ENCODE measurements at places on chromosomes 12 and 14.

GRCh38 chr12:17214929-17215328 is 609.0 kb upstream of the LMO3 start:
- DNase-seq = no peak

DNA sequence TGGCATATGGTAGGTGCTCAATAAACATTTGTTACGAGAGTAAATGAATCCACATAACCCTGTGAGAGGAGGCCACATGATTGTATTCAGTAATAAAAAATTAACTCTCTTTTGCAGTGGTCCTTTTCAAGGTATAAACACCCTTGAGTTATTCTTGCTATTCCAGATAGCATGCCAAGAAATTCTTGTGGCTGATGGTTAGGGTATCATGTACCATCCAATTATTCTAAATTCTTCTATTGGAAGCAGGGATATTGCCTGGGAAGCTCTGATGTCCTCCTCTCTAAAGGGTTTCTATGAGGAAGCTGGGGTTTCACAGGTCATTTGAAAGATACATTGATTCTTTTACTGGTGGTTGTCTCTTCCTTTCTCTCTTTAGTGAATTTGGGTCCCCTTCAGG is 10.1 kb downstream of the AKAP6 start:
- DNase-seq = no peak

DNA sequence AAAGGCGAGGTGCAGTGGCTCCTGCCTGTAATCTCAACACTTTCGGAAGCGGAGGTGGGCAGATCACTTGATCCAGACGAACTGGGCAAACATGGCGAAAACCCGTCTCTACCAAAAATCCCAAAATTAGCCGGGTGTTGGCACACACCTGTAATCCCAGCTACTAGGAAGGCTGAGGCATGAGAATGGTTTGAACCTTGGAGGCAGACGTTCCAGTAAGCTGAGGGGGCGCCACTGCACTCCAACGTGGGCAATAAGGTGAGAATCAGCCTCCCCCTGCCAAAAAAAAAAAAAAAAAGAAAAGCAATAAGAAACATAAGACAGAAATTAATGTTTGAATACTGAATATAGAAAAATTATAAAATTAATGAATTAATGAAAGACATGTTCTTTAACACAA is 928.7 kb downstream of the LRFN5 start:
- no peak for DNase-seq

DNA sequence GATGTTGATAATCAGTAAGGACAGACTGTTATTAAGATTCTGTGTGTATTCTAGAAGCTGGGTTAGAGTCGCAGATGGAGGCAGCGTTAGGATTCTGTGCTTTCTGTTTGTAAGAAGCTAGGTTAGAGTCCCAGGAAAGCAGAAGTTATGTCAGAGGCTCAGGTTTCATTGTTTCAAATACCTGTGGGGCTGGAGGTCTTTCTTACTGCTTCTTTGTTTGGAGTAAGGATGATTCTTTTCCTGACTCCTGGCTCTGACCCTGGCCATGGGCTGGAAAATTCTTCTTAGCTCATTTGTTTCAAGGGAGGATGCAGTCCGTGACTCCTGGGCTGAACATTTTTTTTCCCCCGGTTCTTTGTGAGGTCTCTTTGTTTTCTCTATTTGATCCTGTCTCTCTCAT is 5.2 kb downstream of the MUCL1 start:
- DNase-seq = no peak

DNA sequence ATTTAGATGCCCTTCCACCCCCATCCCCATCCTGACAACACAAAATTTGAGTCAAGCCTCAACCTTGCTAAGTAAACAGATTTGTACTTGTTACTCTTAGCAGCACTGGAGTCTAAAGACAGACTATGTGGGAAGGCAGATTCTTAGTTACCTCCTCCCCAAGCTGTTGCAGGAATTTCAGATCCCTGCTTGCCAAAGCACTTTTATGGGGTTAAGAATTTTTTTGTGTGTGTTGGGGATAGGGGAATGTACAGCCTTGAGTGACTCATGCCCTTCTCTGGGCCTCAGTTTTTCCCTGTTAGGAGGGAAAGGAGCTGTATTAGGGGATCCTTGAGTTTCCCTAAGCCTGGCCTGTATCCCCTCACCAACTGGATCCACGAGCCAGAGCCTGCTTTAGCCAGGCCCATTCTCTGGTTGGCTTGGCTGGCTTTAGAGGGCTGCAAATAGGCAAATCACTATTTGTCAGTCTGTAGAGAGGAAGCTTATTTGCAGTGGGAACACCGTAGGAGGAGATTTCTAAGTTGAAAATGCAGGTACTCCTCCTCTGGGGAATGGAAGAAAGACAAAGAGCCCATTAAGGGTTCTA is 27.7 kb upstream of the RNU6-8 start:
- no peak for DNase-seq

- DNase-seq = no peak
These were observed 107.5 kb downstream of the DAAM1 start for GRCh38 chr14:59295951-59296350.

DNA sequence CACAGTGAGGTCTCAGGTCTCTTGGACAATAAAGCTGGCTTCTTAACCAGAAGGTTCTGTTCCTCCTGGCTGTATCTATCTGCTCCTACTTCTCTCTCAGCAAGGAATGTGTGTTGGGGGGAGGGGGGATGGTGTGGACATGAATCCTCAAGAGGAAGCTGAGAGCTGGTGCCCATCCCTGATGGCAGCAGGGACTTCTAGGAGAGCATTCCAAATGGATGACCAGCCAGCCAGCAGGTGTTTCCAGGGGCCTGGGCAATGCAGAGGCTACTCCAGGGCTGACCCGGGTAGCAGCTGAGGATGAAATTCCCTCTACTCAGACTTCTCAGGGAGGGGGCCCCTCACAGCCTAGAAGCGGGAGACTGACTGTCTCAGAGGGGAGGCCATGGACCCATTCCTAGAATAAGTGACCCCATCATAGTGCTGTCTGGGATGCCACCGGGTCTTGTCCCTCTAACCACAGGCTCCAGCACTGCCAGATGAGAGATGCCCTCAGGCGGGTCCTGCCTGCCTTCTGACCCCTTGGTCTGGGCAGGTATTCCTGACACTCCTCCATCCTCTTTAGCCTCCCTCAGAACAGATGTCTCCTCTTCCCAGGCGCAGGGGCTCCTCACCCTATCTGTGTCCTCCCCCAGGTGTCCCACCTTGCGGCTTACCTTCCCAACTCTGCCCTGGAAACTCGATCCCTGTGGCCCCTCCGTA is 1.2 kb downstream of the RAB15 start:
- DNase-seq = no peak

GRCh38 chr14:41608681-41609390 is 2.2 kb downstream of the LRFN5 start:
- no peak for DNase-seq

DNA sequence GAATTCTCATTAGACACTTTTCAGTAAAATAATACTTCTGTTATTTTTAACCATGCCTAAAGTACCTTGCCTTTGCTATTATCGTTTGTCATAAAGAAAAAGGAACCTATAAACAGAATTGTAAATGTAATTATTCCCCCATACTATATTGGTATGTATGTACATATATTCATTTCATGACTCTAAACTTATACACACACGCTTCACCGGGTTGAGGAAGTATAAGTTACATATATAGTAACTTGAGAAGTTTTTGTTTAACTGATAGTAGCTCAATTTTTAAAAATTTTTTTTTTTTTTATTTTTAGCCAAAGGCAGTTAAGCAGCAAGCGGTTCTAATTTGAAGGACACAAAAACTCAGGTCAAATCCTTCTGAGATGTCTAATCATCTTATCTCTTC is 107.6 kb downstream of the PLEKHG7 start:
- DNase-seq = no peak

- DNase-seq = no peak
These were observed 67.9 kb upstream of the BEGAIN start for GRCh38 chr14:100654814-100655740.

DNA sequence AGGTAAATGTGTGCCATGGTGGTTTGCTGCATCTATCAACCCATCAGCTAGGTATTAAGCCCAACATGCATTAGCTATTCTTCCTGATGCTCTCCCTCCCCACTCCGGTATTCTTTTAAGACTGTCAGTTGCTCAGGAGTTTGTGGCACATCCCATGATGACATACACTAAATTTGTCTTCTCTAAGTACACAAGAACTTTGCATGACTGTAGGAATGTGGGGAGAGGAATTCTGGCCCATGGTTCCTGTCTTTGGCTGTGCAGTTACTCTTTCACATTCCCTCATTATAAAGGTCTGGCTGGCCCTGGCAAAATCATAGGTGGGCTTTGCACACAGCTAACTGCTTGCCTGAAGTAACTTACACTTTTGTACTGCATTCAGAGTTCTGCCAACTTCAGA is 30.3 kb downstream of the HMGA2 start:
- DNase-seq = no peak

GRCh38 chr14:93333631-93334103 is 831 bp upstream of the BTBD7 start:
- no peak for DNase-seq

DNA sequence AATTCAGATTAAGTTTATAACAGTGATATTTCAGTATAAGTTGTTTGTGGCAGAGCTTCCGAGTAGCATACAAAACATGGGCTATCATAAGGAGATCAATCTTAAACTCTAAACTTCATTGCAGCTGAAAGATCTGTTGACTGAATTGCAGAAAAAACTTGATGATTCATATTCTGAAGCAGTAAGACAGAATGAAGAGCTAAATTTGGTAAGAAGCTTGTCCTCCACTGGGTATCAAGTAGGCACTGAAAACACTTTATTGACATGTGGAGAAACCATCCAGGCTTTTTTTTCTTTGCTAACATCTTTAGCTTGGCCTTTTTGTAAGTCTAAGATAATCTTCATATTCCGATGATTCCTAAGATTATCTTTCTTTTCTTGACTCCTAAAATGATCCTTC is 93.0 kb downstream of the KTN1 start:
- DNase-seq = no peak

- no peak for DNase-seq
These were observed 64.1 kb downstream of the NELL2 start for GRCh38 chr12:44812062-44812461.

- DNase-seq = no peak
These were observed 21.0 kb upstream of the FAIM2 start for GRCh38 chr12:49924628-49925246.

- no peak for DNase-seq
These were observed 51.1 kb downstream of the SLC25A47 start for GRCh38 chr14:100374270-100374669.

DNA sequence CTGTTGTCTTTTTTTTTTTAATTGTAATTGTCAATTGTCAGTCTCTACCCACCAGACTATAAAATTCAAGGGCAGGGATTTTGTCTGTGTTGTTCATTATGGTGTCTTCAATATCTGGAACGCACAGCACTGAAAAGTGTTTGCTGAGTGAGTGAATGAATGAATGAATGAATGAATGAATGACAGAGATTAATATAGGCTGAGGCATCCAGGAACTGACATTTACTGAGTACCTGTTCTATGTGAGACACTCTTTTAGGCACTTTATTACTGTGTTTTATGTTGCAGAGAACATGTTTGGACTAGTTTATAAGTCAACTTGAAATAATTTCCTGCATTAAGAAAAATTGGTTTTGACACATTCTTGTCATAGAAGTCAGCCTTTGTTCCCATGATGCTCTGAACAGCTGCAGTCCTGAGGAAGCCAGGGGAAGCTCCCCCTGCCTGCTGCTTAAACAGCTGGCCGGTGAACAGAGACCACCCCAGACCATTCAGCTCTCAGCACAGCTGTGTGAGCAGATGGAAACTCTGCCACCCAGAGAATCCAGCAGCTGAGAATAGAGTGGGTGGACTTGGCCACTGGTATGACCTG is 160.7 kb upstream of the CCND2 start:
- no peak for DNase-seq

GRCh38 chr12:72264548-72265175 is 7.5 kb upstream of the TRHDE start:
- no peak for DNase-seq

- DNase-seq = no peak
These were observed 822.8 kb downstream of the GALC start for GRCh38 chr14:87170179-87170578.

DNA sequence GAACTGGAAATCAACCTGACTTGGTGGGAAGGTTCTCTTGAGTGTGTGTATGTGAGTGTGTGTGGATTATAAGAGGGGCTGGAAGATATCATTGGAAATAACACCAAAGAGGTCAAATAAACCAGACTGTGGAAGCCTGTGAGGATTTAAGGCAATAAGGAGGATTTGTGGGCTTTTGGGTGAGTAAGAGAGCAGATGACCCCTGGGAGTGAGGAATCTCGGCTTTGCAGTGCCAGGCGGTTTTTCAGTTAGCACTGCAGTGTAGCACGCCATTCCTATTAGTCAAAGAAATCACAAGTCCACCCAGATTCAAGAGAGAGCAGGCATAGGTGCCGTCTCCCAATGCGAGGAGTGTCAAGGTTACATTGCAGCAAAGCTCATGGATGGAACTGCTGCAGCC is 63.3 kb downstream of the CALM1 start:
- DNase-seq = no peak

DNA sequence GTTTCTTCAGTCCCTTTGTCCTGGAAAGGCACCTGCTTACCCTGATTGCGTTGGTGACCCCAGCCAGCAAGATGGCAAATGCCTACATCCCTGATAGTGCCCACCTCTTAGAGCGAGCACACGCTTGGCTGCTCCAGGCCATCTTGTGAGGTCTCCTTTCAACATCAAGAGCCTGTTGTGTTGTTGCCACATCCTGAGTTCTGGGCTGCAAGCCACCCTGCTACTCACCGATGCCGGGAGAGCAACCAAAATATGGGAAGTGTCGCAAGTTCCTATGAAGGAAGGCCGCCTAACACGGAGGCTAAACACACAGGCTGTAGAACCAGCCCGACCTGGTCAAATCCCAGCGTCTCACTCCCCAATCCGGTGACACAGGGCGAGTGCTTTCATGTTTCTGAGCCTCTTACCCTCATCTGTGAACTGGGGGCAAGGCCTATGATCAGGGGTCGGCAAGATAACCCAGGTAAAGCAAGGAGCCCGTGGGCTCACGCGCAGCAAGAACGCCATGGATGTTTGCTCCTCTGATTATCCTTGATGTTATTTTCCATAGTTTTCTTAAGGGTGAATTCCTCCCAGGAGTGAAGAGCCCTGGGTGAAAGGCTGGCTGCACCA is 98.4 kb downstream of the LGMN start:
- DNase-seq = no peak

Measured in vagina (tissue), 2 donors.